Stimulated activated CD4-positive, alpha-beta T cell treated with anti-CD3 and anti-CD28 coated beads, Interleukin-1b, Interleukin-23, amount 100 ng/mL, for 1 hour (primary cell): ENCODE measurements at places on chromosomes 7 and 10.

DNA sequence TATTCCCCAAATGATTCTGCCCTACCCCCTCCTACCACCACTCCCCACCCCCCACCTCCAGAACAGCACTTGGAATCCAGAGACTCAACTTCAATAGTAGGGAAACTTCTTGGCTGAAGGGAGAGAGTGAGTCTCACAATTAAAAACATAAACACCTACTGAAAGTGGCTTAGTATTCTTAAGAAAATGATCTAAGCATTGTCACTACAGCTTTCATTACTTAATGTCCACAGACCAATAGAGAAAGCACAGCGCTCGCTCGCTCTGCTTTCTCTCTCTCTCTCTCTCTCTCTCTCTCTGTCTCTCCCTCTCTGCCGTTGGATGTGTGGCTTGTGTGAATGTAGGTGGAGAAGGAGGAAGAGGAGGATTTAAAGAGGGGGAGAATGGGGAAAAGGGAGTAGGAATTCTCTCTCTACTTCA lies 1.5 kb upstream of the SEMA3A start:
- no peak for DNase-seq

GRCh38 chr7:150412518-150413488 lies 33.7 kb downstream of the ZNF775 start:
- no peak for DNase-seq

- DNase-seq: no peak
Measured at GRCh38 chr7:129702316-129702715, 90.8 kb downstream of the NRF1 start.

DNA sequence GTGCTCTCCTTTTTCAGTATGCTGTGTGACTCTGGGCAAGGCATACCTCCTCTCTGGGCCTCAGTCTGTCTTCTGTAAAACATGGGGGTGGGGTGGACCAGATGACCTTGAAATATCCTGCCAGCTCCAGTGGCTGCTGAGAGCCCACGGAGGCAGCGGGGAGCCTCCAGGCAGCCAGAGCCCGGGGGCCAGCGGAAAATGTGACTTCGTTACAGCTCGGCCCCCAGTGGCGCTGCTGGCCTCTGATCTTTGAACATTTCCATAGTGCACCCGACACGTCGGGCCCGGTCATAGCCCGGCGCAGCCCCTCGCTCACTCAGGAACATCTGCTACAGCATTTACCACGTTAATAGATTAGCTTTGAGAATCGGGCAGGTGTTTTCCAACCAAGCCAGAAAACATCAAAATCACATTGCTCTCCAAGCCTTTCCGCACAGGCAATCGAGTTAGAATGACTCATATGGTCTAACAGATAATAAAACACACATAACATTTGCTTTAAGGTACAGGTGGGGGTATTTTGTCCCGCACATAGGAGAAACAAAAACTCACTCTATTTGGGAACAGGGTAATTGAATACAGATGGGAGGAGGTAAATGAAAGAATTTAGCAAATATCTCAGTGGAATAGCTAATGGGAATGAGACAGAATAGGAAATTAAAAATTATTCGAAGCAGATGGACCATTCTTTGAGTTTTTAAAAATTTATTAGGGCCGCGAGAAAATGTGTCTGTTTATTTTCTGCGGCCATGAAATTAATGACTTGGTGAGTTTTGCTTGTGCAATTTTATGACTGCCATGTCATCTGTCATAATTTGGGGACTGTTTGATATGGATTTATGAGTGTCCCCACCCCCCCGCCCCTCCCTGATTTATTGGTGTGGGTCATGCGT lies 26.3 kb upstream of the COMTD1 start:
- DNase-seq: no peak

DNA sequence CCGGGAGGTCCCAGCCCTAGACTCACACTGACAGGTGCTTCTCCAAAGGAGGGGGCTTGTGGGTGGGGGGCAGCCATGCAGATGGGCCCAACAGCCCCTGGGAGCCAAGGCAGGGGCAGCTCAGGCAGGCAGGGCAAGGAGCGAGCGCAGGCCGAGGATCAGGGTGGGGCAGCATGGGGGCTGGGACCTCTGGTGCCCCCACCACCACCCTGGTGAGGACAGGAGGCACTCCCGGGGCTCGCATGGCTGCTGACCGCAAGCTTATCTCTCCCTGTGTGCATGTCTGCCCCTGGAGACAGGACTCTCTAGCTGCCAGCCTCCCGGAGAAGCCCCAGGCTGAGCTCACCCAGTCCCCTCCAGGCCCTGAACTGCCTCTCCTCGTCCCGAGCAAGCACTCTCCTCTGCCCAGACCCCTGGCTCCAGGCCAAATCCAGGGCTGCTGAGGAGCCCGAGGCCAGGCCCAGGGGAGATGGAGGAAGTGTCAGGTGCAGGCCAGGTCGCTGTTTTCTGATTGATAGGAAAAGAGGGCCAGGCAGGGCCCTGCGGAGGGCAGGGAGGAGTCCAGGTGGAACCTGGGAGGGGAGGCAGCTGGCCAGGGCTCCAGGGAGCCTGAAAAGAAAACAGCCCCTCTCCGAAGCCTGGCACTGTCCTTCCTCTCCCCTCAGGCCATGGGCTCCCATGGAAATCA lies 39.0 kb downstream of the PDGFA start:
- DNase-seq: no peak
